ENCODE measurements at places on chromosomes 6 and 20. TPM values are rescaled to one million over a fixed set of nuclear protein-coding genes. Genes with fewer than 3 reads are reported as not detected.

Gene BMP6
- total RNA-seq = 1.1 TPM

- H3K4me1 ChIP-seq = peaks cover 14% of the 10 kb centered on the region
- peak overlapping the region; percentile 99 for H3K27ac ChIP-seq
These were observed 1.1 kb downstream of the DDAH2 start for GRCh38 chr6:31727717-31728671.

DNA sequence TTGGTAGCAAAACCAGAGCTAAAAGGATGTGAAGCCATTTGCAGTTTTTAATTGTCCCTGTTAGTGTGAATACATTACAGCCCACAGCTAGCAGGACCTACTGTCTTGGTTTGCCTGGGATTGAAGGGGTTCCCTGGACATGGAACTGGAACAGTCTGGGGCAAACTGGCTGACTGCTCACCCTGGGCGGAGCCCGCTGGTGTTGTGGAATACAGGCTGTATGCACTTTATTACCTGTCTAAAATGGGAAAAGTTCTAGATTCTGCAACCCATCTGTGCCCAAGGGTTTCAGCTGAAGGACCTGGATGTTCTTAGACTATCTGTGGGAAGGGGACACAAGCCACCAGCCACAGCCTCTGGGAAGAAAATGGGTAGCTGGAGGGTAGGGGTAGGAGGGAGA, 12.2 kb upstream of the CDKN1A start:
- peak overlapping the region; percentile 54 for H3K27ac ChIP-seq
- H3K27me3 ChIP-seq = no peaks in the 10 kb centered on the region
- H3K4me3 ChIP-seq = no peak overlapping the region
- DNase-seq = no peak

- H3K27ac ChIP-seq = peak overlapping the region; percentile 75
- peak; percentile 38 for DNase-seq
- H3K36me3 ChIP-seq = no peaks in the 10 kb centered on the region
- no peak overlapping the region for H3K4me3 ChIP-seq
- H3K4me1 ChIP-seq = peaks cover 52% of the 10 kb centered on the region
These were observed 8.1 kb upstream of the ATXN1 start for GRCh38 chr6:16769131-16769985.

DNA sequence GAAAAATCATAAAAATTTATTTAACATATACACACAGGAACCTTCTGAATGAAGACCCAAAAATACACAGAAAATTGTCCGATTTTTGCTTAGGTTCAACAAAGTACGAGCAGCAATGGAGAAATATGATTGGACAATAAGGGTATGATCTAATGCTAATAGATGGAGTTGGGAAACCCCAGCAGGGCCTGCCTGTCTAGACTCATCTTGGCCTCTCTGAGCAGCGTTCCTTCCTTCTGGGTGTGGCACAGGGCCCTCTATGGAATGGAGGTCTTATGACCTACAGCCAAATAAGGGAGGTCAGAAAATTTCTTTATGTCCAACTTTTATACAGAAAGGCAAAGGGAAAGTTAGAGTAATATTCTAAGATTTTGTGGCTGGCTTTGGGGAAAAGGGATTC, 27.7 kb upstream of the ENPP4 start:
- no peaks in the 10 kb centered on the region for H3K27me3 ChIP-seq
- H3K4me1 ChIP-seq = no peaks in the 10 kb centered on the region
- H3K4me3 ChIP-seq = no peak overlapping the region
- H3K27ac ChIP-seq = no peak overlapping the region

GRCh38 chr20:47319517-47320252, 36.8 kb downstream of the ZMYND8 start:
- H3K4me1 ChIP-seq = peaks cover 63% of the 10 kb centered on the region
- H3K27me3 ChIP-seq = no peaks in the 10 kb centered on the region
- H3K4me3 ChIP-seq = peak overlapping the region; percentile 21
- no peaks in the 10 kb centered on the region for H3K36me3 ChIP-seq
- peak; percentile 73 for DNase-seq

DNA sequence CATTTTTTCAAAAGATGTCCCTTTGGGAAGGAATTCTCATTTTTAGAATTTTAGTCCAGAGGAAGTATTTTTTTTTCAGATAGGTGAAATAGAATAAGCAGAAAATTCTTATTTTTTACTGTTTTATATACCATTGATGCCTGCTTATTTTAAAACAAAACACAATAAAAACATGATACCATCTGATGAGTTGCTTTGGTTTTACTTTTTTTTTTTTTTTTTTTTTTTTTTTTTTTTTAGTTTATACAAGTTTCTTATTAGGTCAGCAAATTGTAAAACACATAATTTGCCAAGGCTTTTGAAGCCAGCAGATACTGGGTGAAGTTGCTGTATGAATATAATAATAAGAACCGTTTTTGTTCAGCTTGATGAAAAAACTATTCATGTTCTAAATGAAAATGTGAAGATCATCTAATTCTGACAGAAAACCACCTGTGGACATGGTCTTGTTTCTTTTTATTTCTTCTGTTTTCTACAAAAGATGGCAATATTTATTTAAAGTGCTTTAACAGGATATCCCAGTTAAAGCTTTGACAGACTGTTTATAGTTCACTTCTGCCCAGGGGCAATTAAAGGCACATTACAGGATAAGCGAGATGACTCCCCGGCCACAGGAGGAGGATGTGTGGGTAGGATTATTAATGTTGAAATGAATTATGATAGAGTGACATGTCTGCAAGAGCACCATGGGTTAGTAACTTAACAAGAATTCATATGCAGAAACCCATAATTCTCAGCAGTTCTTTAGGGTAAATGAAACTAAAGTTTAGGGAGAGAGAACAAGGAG, 31.1 kb downstream of the MYB start:
- no peaks in the 10 kb centered on the region for H3K4me1 ChIP-seq
- no peak for DNase-seq
- H3K27ac ChIP-seq = peak overlapping the region; percentile 1
- no peaks in the 10 kb centered on the region for H3K27me3 ChIP-seq

GRCh38 chr6:84773431-84774156, 9.2 kb upstream of the TBX18 start:
- H3K27ac ChIP-seq = no peak overlapping the region
- no peak for DNase-seq
- H3K36me3 ChIP-seq = no peaks in the 10 kb centered on the region
